ENCODE measurements at places on chromosomes 2 and 18. TPM values are rescaled to one million over a fixed set of nuclear protein-coding genes. Genes with fewer than 3 reads are reported as not detected.

Gene LYPD6
- total RNA-seq = 1.5 TPM

Gene SERPINB11
- total RNA-seq = not detected

Gene HAUS1
- 15.6 TPM for total RNA-seq

Gene CCDC74A
- 11.2 TPM for total RNA-seq

Gene B4GALT6
- 2.6 TPM for total RNA-seq
